ENCODE measurements at places on chromosomes 2 and 18.

- H3K36me3 ChIP-seq, result no peaks in the 10 kb centered on the region
- DNase-seq, result no peak
- no peaks in the 10 kb centered on the region for H3K4me1 ChIP-seq
- no peak overlapping the region for H3K4me3 ChIP-seq
These were observed 425.4 kb upstream of the CHAC2 start for GRCh38 chr2:53342248-53342647.

- no peak overlapping the region for H3K4me3 ChIP-seq
- DNase-seq, result no peak
- H3K36me3 ChIP-seq, result no peaks in the 10 kb centered on the region
- H3K4me1 ChIP-seq, result no peaks in the 10 kb centered on the region
- no peak overlapping the region for H3K27ac ChIP-seq
- H3K27me3 ChIP-seq, result no peaks in the 10 kb centered on the region
These were observed 84.9 kb downstream of the NEB start for GRCh38 chr2:151649400-151649799.

DNA sequence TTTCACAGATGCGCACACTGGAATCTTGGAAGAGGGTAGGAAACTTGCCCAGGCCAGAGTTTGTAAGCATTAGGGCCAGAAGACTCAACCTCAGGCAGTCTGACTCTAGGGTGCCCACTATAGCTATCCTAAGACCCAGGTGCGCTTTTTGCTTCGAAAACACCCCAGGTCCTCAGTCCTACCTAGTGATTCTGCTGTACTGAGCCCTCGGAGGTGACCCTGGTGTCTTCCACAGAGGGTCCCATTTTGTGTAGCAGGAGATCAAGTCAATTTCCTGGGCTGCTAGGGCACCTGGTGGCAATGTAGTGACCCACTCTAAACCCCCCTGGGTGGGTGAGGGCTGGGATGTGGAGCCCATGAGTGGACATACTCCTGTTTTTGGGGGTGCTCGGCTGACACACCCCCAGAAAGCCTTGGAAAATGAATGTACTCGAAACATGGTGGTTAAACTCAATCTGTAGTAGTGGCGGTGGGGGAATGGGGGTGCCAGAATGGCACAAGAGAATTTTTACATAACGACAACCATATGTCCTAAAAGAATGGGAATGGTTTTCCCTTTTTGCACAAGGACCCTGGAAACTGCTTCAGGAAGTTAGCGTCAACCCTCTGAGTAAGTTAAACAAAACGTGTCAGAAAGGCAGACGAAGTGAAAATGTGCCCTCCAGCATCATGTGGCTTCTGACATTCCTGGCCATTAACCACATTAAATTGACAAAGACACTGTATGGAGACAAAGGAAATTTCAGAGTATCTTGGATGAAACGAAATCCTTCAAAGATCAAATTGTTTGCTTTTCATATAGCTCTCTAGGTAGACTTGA lies 218.0 kb upstream of the COPS8 start:
- DNase-seq, result peak; percentile 84
- H3K4me1 ChIP-seq, result peaks cover 4% of the 10 kb centered on the region
- no peak overlapping the region for H3K4me3 ChIP-seq
- no peaks in the 10 kb centered on the region for H3K27me3 ChIP-seq
- H3K36me3 ChIP-seq, result no peaks in the 10 kb centered on the region

GRCh38 chr18:251572-251971 lies 16.3 kb downstream of the THOC1 start:
- H3K27me3 ChIP-seq, result no peaks in the 10 kb centered on the region
- no peak overlapping the region for H3K4me3 ChIP-seq
- peaks cover 93% of the 10 kb centered on the region for H3K36me3 ChIP-seq
- DNase-seq, result no peak
- no peak overlapping the region for H3K27ac ChIP-seq
- no peaks in the 10 kb centered on the region for H3K4me1 ChIP-seq

DNA sequence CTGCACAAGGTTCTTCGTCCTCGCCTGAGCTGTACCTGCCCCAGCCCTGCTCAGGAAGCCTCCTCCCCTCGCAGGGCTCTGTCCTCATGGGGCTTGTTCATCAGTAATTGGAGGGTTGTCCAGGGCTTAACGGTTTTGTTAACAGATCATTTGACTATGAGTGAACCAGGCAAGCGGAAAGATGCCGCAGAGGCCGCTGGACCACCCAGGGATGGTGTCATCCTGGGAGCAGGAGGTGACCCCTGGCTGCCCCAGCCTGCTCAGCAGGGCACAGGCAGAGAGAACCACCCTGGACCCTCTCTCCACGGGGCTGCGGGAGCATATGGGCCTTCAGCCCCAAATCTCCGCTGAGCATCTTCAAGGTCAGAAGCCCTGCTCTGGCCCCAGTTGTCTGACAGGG lies 264.3 kb downstream of the KLHL29 start:
- peaks cover 13% of the 10 kb centered on the region for H3K4me1 ChIP-seq
- no peak overlapping the region for H3K4me3 ChIP-seq
- no peaks in the 10 kb centered on the region for H3K27me3 ChIP-seq
- H3K27ac ChIP-seq, result no peak overlapping the region

DNA sequence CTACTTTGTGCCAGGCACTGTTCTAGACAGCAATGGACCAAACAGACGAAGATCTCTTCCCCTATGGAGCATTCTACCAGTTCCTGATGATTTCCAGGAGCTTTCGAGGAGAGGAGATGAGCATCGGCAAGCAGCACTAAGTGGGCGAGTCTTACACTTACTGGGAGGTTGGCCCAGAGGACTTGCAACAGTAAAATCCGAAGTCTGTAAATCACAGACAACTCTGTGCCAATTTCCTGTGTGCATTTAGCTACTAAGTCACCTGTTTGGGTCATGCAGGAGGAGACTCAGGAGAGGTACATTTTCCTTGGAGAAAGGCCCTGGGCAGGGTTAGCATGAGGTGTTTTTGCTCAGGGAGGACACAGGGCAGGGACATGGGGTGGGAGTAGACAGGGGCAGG lies 58.9 kb downstream of the TRPM8 start:
- no peaks in the 10 kb centered on the region for H3K36me3 ChIP-seq
- H3K4me3 ChIP-seq, result no peak overlapping the region
- H3K27ac ChIP-seq, result peak overlapping the region; percentile 72
- no peak for DNase-seq

DNA sequence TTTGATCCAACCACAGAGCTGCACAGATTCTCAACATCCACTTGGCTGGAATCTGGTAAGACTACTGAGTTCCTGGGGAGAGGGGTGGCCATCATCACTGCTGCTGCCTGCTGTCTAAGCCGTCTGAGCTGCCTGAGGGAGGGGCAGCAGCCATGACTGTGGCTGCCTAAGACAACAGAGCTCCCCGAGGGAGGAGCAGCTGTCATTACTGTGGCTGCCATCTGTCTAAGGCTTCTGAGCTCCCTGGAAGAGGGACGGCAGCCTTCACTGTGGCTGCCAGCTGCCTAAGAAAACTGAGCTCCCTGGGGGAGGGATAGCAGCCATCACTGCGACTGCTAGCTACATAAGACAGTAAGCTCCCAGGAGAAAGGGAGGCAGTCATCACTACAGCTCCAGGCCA lies 584.4 kb downstream of the NR4A2 start:
- no peaks in the 10 kb centered on the region for H3K4me1 ChIP-seq
- no peaks in the 10 kb centered on the region for H3K36me3 ChIP-seq
- no peak overlapping the region for H3K4me3 ChIP-seq
- no peaks in the 10 kb centered on the region for H3K27me3 ChIP-seq

- H3K4me3 ChIP-seq, result no peak overlapping the region
- H3K4me1 ChIP-seq, result peaks cover 2% of the 10 kb centered on the region
- DNase-seq, result no peak
- H3K27me3 ChIP-seq, result no peaks in the 10 kb centered on the region
- H3K36me3 ChIP-seq, result no peaks in the 10 kb centered on the region
These were observed 64.4 kb downstream of the IKZF2 start for GRCh38 chr2:213087040-213087439.

DNA sequence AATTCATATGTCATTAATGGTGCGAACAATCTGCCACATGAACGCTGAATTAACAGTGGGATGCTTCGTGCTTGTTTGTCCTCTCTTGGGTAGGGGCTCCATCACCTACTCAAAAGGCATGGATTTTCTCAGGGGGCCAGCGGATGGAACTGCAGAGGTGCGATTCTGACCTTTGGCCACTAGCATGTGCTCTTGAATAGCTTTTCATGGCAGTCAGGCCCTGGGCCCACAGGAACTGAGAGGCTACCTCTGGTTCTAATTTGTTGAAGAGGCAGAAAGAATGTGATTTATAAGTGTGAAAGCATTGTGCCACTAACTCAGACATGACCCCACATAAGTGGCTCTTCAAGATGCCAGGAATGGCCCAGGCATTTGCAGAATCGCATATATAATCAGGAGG lies 283.2 kb downstream of the INSIG2 start:
- no peak for DNase-seq
- H3K4me1 ChIP-seq, result no peaks in the 10 kb centered on the region
- no peak overlapping the region for H3K27ac ChIP-seq
- H3K36me3 ChIP-seq, result no peaks in the 10 kb centered on the region
- no peaks in the 10 kb centered on the region for H3K27me3 ChIP-seq

DNA sequence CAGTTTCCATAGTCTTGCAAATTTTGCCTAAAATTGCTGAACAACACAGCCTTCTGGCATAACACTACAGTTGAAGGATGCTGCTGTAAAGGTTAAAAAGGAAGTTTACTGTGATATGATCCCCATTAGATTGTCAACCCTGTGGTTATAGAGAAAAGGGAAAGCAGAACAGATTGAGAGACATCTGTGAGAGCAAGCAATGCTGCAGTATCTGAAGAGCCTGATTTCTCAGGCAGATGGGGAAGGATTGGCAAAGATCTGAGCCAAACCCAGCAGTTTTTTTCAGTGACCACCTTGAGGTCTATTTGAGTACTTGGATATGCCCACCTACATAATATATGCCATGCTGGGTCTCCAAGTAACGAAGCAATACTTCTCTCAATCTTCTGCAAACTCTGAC lies 8.5 kb upstream of the ST8SIA3 start:
- no peak overlapping the region for H3K4me3 ChIP-seq
- no peak overlapping the region for H3K27ac ChIP-seq
- H3K27me3 ChIP-seq, result peaks cover 51% of the 10 kb centered on the region
- no peak for DNase-seq
- H3K36me3 ChIP-seq, result no peaks in the 10 kb centered on the region

DNA sequence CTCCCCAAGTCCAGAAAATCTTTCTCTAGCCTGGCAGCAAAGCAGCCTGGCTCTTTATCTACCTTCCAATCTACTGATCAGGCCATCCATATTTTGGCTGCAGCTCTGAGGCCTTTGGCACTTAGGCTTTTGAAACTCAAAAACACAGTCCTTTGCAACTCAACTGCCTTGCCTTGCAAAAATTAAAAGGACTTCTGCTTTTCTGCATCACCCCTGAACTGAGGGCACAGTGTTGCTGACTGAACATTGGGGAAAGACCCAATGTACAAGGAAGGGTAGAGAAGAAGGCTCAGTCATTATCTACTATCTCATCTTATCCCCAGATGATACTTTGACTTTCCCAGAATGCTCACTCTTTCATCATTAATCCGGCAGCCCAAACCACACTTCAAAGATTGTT lies 625.5 kb downstream of the ARHGAP15 start:
- no peak for DNase-seq
- H3K4me1 ChIP-seq, result no peaks in the 10 kb centered on the region
- H3K27me3 ChIP-seq, result no peaks in the 10 kb centered on the region

GRCh38 chr2:219987830-219988229 lies 360.4 kb downstream of the SLC4A3 start:
- no peak overlapping the region for H3K27ac ChIP-seq
- H3K4me3 ChIP-seq, result no peak overlapping the region
- no peaks in the 10 kb centered on the region for H3K4me1 ChIP-seq
- H3K27me3 ChIP-seq, result no peaks in the 10 kb centered on the region
- DNase-seq, result peak; percentile 98

GRCh38 chr2:152071092-152071491 lies 27.8 kb downstream of the CACNB4 start:
- DNase-seq, result no peak
- H3K4me1 ChIP-seq, result no peaks in the 10 kb centered on the region
- no peak overlapping the region for H3K27ac ChIP-seq
- H3K36me3 ChIP-seq, result no peaks in the 10 kb centered on the region
- H3K27me3 ChIP-seq, result peaks cover 38% of the 10 kb centered on the region
- H3K4me3 ChIP-seq, result no peak overlapping the region

GRCh38 chr2:191453761-191454160 lies 208.6 kb downstream of the MYO1B start:
- DNase-seq, result no peak
- no peaks in the 10 kb centered on the region for H3K36me3 ChIP-seq
- H3K27me3 ChIP-seq, result no peaks in the 10 kb centered on the region
- no peak overlapping the region for H3K27ac ChIP-seq

DNA sequence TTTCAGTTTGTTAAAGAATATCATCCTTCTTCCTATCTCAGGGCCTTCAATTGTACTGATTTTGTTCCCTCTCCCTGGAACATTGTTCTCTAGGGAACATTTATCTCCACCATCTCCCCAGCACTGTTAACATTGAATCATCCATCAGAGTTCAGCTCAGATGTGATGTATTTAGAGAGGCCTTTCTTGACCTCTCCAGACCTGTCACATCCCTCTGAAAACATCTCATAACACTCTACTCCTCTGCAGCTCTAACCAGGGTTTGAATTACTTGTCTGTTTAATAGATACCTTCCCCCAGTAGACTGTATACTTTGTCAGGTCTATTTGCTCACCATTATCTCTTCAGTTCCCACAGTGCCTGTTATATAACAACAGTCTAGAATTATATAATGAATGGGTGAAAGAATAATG lies 98.6 kb downstream of the GALNT1 start:
- peak; percentile 24 for DNase-seq
- no peaks in the 10 kb centered on the region for H3K27me3 ChIP-seq
- no peak overlapping the region for H3K4me3 ChIP-seq
- peaks cover 32% of the 10 kb centered on the region for H3K36me3 ChIP-seq
- H3K27ac ChIP-seq, result no peak overlapping the region
